ENCODE measurements at places on chromosomes 5 and 9. TPM values are rescaled to one million over a fixed set of nuclear protein-coding genes. Genes with fewer than 3 reads are reported as not detected.

The PSIP1 gene
- 52.5 TPM for total RNA-seq

- DNase-seq, result no peak
Measured at GRCh38 chr5:149355688-149356087, 2.2 kb upstream of the PCYOX1L start.

DNA sequence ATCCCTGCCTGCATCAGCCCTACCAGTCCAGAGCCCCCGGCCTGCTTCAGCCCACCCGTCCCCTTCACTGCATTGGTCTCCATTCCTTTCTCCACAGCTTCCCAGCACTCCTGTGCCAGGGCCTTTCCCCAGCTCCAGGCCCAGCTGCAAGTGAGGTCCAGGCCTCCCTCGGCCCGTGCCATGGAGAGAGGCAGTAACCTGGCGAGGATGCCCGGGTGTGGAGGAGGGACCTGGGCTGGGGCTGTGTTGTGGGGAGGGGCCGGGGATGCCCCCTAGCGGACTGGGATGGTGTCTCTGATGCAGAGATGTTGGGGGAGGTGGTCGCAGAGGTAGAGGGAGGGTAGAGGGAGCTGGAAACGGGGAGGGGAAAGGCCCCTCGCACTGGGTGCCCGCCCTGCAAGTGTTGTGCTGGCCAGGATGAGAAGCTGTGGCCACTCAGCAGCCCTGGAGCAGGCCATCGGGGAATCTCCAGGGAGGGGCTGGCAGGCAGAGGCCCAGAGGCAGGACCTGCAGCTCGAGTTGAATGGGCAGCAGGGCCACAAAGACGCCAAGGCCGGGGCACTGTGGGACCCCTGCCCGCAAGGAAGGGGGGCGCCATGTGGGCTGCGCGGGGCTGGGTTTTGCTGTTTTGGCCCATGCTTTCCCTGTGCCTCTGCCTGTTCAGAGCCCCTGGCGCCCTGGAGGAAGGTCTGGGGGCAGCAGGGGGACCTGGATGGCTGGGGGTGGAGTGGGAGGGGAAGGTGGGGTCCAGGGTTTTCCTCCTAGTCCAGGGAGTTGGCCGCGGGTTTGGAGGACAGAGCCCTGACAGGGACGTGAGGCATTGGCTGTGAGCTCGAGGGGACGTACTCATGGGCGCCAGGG is 26.0 kb upstream of the NKD2 start:
- DNase-seq, result no peak

The PTGER4 gene
- 44.6 TPM for total RNA-seq

DNA sequence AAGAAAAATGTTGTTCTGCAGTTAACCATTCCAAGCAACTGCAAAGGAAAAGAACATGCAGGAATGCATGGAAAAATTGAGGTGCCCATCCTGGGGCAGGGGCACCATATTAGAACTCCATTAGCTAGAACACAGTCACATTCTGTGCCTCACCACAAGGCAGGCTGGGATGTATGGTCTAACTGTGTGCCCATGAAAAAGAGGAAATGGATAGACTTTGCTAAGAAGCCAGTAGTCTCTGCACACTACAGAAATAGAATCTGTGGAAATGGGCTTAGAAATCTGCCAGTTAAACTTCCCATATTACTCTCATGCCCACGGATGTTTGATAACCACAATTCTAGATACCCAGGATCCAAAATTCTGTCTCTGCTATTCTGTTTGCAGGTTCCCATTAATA is 423.8 kb upstream of the SMARCA2 start:
- no peak for DNase-seq

GRCh38 chr5:126357585-126358342 is 65.4 kb upstream of the GRAMD2B start:
- no peak for DNase-seq

GRCh38 chr5:16028708-16029107 is 150.9 kb downstream of the MARCHF11 start:
- DNase-seq, result no peak

The LRRC26 gene
- total RNA-seq, result not detected

The CACFD1 gene
- total RNA-seq, result 12.5 TPM

The PCDHGA1 gene
- 0.83 TPM for total RNA-seq

DNA sequence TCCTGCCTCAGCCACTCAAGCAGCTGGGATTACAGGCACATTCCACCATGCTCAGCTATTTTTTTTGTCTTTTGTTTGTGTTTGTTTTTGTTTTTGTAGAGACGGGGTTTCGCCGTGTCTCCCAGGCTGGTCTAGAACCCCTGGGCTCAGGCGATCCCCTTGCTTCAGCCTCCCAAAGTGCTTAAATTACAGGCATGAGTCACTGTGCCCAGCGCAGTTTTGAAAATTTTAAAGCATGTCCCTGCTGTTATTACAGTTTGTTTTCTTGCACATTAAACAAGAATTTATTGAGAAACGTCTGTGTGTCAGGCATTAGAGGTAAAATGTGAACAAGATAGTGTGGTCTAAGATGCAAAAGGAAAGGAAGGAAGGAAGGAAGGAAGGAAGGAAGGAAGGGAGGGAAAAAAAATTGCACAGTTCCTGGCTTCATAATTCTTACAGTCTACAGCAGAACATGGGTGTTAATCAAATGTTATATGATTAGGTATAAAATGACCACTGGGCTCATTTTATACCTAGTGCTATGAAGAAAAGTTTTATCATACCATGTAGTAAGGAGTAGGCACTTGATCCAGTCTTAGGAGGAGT is 205.4 kb downstream of the SNX18 start:
- DNase-seq, result peak; percentile 70

The TMOD1 gene
- total RNA-seq, result 68.4 TPM

GRCh38 chr5:10654566-10654965 is 90.7 kb downstream of the ANKRD33B start:
- no peak for DNase-seq

- DNase-seq, result no peak
Measured at GRCh38 chr5:170562166-170562874, 58.5 kb downstream of the KCNIP1 start.

- no peak for DNase-seq
Measured at GRCh38 chr5:38483805-38484398, 72.5 kb downstream of the LIFR start.

The CCDC112 gene
- 5.8 TPM for total RNA-seq

GRCh38 chr5:50726475-50727148 is 60.2 kb downstream of the PARP8 start:
- no peak for DNase-seq

GRCh38 chr5:114789773-114790402 is 379.8 kb downstream of the TRIM36 start:
- no peak for DNase-seq

GRCh38 chr9:79684711-79685575 is 113.2 kb downstream of the TLE4 start:
- peak; percentile 34 for DNase-seq

DNA sequence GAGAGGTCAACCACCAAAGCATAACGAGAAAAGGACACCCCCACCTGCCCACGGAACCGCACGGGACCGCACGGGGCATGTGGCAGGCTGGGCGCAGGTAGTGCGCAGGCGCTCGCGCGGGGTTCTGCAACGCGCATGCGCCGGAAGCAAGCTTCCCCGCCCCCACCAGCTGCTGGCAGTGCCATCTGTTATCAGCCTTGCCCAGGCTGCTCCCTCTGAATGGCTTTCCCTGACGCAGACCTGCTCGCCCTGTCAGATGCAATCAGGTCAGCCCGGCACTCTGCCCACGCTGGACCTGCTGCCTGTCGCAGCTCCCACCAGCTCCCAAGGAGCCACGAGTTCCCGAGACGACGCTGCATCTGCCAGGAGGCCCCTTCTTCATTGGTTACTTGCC is 22.8 kb downstream of the PTCH1 start:
- DNase-seq, result no peak

The FOXD1 gene
- total RNA-seq, result 5.0 TPM

- no peak for DNase-seq
Measured at GRCh38 chr9:89999534-90000370, 394.9 kb downstream of the GADD45G start.

GRCh38 chr9:129111528-129112151 is 425 bp downstream of the PTPA start:
- no peak for DNase-seq

The PCDHGB5 gene
- total RNA-seq, result 6.9 TPM

The MEIKIN gene
- not detected for total RNA-seq

- no peak for DNase-seq
Measured at GRCh38 chr5:175741556-175741955, 83.7 kb downstream of the HRH2 start.

GRCh38 chr5:3049261-3049660 is 297.8 kb upstream of the IRX2 start:
- no peak for DNase-seq

The SNCAIP gene
- 4.2 TPM for total RNA-seq

GRCh38 chr9:37917801-37918664 is 14.1 kb upstream of the SLC25A51 start:
- DNase-seq, result no peak

All from esophagus muscularis mucosa (tissue), 4 donors.